ENCODE measurements at places on chromosomes 7 and 10.

- no peaks in the 10 kb centered on the region for H3K36me3 ChIP-seq
- H3K27me3 ChIP-seq, result no peaks in the 10 kb centered on the region
- H3K4me1 ChIP-seq, result peaks cover 9% of the 10 kb centered on the region
- DNase-seq, result no peak
Measured at GRCh38 chr7:142585425-142585824, 163.8 kb upstream of the PRSS1 start.

DNA sequence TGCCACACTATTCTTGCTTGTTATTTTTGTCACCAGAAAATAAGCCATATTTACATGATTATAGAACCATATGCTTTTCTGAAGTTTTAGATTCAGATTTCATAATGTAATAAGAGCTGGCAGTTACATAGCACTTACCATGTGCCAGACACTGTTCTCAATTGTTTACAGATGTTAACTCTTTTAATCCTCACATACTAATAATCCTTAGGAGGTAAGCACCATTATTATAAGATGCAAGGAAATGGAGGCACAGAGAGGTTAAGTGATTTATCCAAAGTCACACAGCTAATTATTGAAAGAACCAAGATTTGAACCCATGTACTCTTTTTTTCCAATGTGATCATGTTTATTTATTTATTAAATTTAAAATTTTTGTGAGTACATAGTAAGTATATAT, 57.2 kb downstream of the CREB5 start:
- DNase-seq, result no peak
- H3K4me3 ChIP-seq, result no peak overlapping the region
- no peaks in the 10 kb centered on the region for H3K4me1 ChIP-seq
- H3K36me3 ChIP-seq, result no peaks in the 10 kb centered on the region
- H3K27me3 ChIP-seq, result no peaks in the 10 kb centered on the region

GRCh38 chr10:86661161-86662025, 6.9 kb upstream of the LDB3 start:
- H3K4me1 ChIP-seq, result no peaks in the 10 kb centered on the region
- H3K4me3 ChIP-seq, result no peak overlapping the region
- H3K27ac ChIP-seq, result no peak overlapping the region

DNA sequence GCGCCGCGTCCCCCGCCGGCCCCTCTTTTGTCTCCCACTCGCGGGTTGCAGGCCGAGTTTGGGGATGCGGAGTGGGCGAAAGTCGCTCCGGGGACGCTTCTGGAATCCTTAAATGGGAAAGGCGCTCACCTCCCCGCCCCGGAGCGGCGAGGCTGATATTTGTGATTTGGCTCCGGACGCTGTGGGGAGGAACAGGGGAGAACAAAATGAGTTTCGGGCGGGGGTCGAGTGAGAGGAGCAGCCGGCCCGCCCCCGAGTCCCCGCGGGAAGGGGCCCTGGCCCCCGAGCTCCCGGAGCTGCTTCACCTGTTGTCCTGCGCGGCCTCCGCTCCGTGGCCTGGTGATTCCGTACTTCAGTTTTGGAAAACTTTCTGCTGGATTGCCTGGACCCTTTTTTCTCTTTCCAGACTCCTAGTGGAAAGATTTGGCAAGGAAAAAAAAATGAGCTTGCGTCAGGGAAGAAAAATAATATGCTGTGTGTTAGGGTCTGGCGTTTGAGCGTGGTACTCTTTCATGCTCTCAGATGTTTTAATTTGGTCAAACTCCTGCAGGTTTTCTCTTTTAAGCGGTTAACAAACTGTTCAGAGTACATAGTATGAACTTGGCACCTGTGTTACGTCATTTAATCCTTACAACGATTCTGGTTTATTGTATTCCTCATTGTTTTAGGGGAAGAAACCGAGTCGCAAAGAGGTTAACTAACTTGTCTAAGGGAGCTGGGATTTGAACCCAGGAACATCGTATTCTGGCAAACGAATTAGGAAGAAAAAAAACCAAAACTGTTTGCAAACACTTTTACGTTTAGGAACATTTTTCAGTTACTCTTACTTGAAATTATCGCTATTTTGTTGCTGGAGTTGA, 924 bp downstream of the BMPR1A start:
- no peaks in the 10 kb centered on the region for H3K27me3 ChIP-seq
- no peaks in the 10 kb centered on the region for H3K36me3 ChIP-seq
- H3K4me1 ChIP-seq, result no peaks in the 10 kb centered on the region
- H3K4me3 ChIP-seq, result peak overlapping the region; percentile 63
- H3K27ac ChIP-seq, result peak overlapping the region; percentile 73

- DNase-seq, result no peak
- H3K4me3 ChIP-seq, result no peak overlapping the region
- no peaks in the 10 kb centered on the region for H3K36me3 ChIP-seq
- no peak overlapping the region for H3K27ac ChIP-seq
- H3K27me3 ChIP-seq, result no peaks in the 10 kb centered on the region
Measured at GRCh38 chr7:50988465-50988864, 205.8 kb upstream of the GRB10 start.

GRCh38 chr10:5963071-5963470, 14.3 kb downstream of the IL15RA start:
- no peak for DNase-seq
- H3K4me1 ChIP-seq, result no peaks in the 10 kb centered on the region
- no peaks in the 10 kb centered on the region for H3K36me3 ChIP-seq
- H3K27me3 ChIP-seq, result no peaks in the 10 kb centered on the region
- H3K27ac ChIP-seq, result no peak overlapping the region
- H3K4me3 ChIP-seq, result no peak overlapping the region

DNA sequence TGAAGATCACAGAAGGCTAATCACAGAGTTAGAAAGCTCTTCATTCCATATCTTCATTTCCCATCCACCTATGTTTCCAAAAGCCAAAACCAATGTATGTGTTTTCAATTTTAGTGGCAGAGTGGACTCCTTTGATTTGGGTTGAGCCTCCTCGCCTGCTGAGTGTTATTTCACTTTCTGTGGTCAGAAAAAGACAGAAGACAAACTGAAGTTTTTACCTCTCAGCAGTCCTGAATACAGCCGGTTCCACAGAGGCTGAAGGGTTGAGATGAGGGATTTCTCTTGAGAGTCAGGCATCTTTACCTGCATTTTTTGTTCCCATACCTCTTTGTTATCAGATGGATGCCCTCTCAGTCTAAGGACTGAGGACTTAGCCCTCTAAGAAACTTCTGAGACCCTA, 659.6 kb downstream of the CCSER2 start:
- H3K27me3 ChIP-seq, result no peaks in the 10 kb centered on the region
- H3K27ac ChIP-seq, result no peak overlapping the region
- no peaks in the 10 kb centered on the region for H3K36me3 ChIP-seq
- DNase-seq, result no peak

- H3K36me3 ChIP-seq, result no peaks in the 10 kb centered on the region
- H3K27me3 ChIP-seq, result peaks cover 12% of the 10 kb centered on the region
- H3K27ac ChIP-seq, result no peak overlapping the region
Measured at GRCh38 chr10:17426263-17426750, 28.1 kb downstream of the ST8SIA6 start.

DNA sequence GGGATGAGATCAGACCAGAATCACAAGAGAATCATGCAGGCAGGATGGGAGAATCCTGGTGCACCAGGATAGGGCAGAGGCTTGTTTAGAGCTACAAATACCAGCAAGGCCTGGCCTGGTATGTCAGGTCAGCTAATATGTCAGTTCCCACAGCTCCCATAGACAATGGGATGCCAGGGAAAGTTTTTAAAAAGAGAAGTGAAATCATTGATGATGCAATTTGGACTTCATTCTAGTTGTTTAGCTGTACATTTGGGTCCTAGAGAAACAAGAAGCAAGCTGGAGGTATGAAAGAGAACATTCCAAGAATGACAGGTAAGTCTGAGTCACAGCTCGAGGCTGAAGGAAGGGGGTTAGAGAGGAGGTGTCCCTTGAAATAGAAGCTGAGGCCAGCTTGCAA, 45.2 kb downstream of the GPR141 start:
- H3K4me1 ChIP-seq, result no peaks in the 10 kb centered on the region
- H3K4me3 ChIP-seq, result no peak overlapping the region
- H3K36me3 ChIP-seq, result no peaks in the 10 kb centered on the region
- no peak for DNase-seq
- H3K27me3 ChIP-seq, result no peaks in the 10 kb centered on the region
- H3K27ac ChIP-seq, result no peak overlapping the region

- peak; percentile 53 for DNase-seq
- H3K4me1 ChIP-seq, result no peaks in the 10 kb centered on the region
- no peak overlapping the region for H3K4me3 ChIP-seq
Measured at GRCh38 chr7:121954803-121955202, 81.8 kb downstream of the PTPRZ1 start.

Data from fibroblast of lung (primary cell).